HuH-7.5 (cell line): ENCODE measurements at places on chromosomes 3 and 15.

DNA sequence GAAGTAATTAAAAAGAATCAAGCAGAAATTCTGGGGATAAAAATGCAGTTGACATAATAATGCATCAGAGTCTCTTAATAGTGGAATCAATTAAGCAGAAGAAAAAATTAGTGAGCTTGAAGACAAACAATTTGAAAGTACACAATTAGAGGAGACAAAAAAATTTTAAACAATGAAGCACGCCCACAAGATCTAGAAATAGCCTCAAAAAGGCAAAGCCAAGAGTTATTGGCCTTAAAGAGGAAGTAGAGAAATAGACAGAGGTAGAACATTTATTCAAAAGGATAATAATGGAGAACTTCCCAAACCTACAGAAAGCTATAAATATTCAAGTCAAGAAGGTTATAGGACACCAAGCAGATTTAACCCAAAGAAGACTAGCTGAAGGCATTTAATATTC lies 113.3 kb downstream of the TBC1D2B start:
- no peak for DNase-seq

GRCh38 chr3:137845194-137845593 lies 81.1 kb downstream of the SOX14 start:
- no peak for DNase-seq

- no peak for DNase-seq
Observed at GRCh38 chr3:127208483-127209100, 15.7 kb downstream of the PRR23E start.

- no peak for DNase-seq
Observed at GRCh38 chr3:72652395-72652794, 195.8 kb downstream of the SHQ1 start.

- DNase-seq: no peak
Observed at GRCh38 chr3:133610031-133610430, 36.5 kb downstream of the CDV3 start.

DNA sequence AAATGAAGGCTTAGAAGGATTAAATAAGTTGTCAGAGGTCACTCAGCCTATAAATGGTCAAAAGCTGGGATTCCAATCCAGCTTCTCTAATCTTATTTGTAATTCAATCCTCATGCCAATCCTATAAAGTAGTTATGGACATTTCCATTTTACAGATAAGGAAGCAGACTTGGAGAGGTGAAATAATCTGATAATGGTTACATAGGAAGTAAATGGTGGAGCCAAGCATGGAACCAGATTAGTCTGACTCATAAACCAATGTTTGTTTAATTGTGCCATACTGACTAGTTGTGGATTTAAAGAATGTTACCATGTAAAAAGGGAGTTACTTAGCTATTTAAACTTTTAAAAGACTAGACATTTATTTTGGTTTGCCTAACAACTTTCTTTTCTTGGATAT lies 59.7 kb downstream of the KCNAB1 start:
- no peak for DNase-seq

GRCh38 chr3:42651248-42652091 lies 2.0 kb upstream of the ZBTB47 start:
- no peak for DNase-seq

DNA sequence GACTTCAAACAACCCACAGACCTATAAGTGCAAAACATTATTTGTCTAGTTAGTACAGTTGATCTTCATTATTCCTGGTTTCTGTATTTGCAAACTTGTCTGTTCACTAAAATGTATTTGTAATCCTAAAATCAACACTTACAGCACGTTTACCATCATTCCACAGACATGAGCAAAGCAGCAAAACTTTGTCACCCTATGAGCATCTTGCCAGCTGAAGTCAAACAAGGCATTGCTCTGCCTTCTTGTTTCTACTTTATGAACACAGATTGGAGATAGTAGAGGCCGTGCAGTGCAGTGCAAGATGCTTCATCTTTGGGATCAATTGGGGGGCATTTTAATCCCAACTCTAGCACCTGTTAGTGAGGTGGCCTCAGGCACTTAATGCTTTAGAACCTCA lies 202.1 kb downstream of the NLGN1 start:
- no peak for DNase-seq

- no peak for DNase-seq
Observed at GRCh38 chr3:186216900-186217819, 108.3 kb upstream of the ETV5 start.

DNA sequence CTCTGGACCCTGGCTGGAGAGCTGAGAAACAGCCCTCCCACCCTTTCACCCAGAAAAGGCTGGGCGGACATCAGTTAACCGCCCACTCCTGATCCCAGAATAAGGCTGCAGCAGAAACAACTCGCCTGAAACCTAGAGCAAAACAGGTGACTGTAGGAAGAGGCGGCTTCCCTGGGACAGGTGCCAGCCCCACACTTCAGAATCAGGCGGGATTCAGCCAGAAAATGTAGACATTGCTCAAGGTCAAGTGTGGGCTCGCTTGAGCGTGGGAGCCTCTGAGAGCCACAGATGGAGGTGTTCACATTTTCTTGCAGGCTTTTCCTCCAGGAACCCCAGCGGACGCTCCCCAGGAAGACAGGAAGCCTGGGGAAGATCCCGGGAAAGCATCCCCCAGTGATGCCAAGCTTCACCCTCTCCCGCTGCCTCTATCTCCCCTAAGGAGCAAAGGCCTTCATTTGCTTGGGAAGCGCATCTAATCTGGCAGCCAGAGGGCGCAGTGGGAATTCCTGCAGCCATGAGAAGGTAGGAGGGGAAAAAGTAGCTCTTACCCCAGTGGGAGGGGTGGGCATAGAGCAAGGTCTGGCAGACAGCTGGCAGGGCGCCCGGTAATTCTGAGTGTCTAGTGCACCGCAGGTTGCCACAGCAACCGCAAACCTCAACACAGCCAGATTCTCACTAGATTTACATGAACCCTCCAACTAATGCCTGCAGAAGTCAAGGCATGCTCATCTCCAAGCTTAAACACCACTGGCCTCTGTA lies 77.7 kb downstream of the OCA2 start:
- DNase-seq: peak; percentile 41

DNA sequence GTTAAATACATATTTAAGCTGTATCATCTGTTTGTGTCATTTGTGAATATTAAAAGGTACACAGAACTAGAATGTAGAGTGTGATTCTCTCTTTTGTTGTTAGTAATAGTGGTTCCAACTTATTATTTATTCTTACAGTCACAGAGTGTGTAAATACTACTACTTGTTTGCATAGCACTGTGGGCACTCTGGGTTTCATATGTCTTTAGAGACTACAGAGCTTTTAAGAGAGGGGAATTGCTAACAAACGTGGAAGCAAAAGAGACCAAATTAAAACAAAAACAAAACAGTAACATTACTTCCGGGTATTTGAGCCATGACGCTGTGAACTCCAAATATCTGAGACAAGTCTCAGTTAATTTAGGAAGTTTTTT lies 828.0 kb upstream of the DPPA4 start:
- no peak for DNase-seq

DNA sequence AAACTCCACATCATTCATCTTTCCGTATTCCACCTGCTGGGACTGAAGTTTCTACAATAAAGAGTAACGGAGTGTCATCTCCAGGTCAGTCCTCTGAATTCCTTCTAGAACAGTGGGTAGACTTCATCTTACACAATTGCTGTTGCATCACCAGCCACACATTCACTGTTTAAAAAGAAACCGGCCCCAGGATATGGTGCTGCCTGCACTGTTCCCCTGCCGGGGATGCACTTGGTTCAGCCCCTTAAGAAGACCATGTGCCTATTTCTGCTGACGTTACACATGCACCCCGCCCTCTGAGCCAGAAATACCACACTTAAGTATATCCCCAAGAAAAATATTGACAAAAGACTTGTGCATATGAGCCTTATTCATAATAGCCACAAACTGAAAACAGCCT lies 233.4 kb downstream of the FEZF2 start:
- no peak for DNase-seq

DNA sequence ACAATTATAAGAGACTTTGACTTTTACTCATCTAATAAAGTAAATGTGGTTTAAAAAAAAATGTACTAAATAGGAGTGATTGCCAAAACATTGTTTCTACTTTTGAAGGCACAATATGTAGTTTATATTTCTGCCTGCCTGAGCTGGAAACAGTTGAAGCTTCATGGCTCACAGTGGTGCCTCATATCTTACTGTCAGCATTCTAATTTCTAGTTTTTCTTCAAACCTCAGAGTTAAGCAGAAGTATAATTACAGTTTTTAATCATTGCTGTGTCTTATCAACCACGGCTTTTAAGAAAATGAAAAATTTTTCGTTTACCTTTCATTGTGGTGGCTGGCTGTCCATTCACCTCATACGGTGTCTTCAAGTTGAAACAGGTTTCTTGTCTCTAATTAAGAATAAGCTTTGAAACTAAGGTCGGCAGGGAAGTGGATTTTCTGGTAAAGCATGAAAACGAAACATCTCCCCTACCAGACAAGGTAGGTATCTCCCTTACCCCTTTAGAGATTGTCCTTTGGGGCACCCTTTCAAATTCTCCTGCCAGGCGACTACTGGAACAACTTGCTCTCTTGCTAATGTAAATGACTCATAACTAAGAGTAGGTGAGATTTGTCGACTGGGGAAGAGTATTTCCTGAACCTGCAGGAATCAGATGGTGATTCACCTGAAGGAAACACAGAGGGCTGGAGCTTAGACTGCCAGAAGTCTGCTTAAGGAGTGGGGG lies at the start of gene GPR87:
Gene GPR87, minus strand, starts transcription at position 554 of the 725 bp plus-strand sequence. CDS start 16,720 bp downstream, outside the sequence.
- no peak for DNase-seq

GRCh38 chr3:187770224-187770623 lies 25.0 kb upstream of the BCL6 start:
- DNase-seq: no peak

GRCh38 chr3:111989061-111989678 lies 9.6 kb upstream of the TAGLN3 start:
- no peak for DNase-seq

DNA sequence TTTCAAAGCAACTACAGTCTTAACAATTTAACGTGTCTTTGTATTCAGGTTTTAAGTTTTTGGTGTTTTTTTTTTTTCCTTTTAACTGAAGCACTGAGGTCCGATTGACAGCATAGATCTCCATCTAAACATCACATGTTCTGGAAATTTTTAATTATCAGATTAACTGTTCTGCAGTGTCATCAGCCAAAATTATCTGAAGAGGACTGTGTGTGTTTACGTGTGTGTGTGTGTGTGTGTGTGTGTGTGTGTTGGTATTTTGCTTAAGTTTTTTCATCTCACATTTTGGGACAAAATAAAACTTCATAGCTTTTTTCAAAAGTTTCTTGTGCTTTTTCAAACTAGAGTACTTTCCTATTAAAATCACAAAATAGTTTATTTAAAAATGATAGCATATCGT lies 1.8 kb downstream of the PIK3CA start:
- no peak for DNase-seq

- peak; percentile 53 for DNase-seq
Observed at GRCh38 chr3:13452490-13453335, 27.4 kb upstream of the HDAC11 start.

DNA sequence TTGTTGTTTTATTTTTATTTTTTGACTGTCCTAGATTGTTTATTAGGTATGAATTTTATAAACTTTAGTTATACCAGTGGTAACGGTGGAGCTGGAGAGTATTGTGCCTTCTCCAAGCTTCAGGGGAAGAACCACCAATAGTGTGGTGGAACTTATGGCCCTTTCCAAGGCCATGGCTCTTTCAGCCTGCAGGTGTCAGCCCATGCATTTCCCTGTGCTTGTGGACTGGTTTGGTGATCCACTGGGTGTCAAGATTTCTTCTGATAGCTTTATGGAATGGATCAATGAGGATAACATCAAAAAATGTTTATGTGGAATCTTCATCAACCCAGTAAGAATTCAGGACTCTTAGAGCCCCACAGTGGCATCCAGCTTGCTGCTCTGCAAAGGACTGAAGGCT lies 19.2 kb upstream of the SCAMP5 start:
- no peak for DNase-seq

DNA sequence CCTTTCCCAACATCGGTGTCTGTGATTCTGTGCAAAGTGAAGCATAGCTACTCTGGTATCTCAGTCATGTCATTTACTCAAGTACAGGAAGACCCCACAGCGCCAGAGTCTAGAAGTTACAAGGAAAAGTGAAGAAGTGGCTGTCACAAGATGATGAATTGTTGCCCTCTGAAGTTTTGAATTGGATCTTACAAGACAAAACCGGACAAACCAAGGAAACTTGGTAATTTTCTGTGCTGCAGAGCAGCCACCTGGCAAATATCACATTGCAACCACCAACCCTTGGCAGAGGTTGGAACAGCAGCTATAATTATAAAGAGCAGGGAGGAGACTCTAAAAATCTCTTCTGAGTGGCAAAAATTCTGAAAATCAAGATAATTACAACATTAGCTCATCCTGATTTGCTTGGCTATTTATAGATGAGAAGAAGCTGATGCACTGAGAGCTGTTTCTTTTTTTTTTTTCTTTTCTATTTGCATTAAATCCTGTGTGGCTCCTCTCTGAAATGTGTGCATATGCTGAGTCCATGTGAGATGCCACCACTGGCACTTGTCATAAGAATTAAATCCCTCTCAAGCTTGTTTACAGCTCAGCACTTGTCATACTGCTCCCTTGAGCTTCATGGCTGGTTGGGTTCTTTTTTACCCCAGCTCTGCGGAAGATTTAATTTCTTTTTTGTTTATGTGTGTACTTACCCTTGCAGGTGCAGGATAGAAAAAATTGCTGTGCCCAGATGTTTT lies 68.0 kb upstream of the MNS1 start:
- no peak for DNase-seq

DNA sequence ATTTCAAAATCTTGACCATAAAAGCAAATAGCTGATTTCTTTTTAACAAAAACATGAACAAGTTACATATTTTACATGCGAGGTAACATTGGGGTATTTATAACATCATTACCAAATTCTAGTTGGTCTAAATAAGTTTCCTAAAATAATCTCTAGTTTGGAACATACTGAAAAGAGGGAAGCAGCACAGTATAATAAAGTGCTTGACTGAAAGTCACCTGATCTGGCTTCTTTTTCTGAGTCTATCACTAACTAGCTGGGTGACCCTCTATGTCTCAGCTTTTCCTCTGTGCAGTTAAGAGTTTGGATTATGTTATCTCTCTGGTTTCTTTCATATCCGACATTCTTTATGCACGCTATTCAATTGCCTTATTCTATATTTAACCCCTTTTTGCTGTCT lies 19.8 kb upstream of the CNTN4 start:
- no peak for DNase-seq

DNA sequence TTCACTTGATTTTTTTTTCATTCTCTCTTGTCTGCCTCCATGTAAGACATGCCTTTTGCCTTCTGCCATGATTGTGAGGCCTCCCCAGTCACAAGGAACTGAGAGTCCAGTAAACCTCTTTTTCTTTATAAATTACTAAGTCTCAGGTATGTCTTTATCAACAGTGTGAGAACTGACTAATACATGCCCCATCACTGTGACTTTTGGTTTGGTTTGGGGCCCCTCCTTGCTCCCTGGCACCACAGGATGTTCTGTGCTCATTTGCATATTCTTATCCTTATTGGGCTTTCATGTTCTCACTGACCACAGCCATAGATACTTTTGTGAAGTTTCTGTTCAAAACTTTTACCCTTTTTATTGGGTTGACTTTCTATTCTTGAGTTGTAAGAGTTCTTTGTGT lies 3.8 kb upstream of the PRR20G start:
- no peak for DNase-seq

GRCh38 chr15:50500352-50500751 lies 46.1 kb downstream of the USP50 start:
- DNase-seq: no peak
